Upper lobe of right lung (tissue), 1 donor: ENCODE measurements at places on chromosomes 2 and 18. TPM values are rescaled to one million over a fixed set of nuclear protein-coding genes. Genes with fewer than 3 reads are reported as not detected.

- DNase-seq = no peak
These were observed 180.8 kb downstream of the WDR7 start for GRCh38 chr18:56831988-56832387.

DNA sequence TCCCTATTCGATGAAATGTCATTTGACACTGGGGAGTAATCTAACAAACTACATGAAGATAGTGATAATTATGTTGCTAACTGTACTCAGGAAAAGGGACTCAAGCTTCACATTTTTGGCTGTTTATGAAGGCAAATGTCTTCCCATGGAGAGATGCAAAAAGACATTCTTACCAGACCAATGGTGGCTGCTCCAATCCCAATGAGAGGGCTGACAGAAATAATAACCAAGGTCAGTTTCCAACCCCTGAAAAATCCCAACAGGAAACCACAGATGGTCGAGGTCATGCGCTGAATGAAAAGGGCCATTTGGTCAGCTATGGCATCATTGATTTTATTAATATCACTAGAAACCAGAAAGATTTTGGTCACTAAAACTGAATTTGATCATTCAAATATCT lies 37.6 kb downstream of the ABCB11 start:
- DNase-seq = no peak

GRCh38 chr2:20994130-20994529 lies 49.7 kb downstream of the APOB start:
- no peak for DNase-seq

PRSS56 gene
- not detected for total RNA-seq

DNA sequence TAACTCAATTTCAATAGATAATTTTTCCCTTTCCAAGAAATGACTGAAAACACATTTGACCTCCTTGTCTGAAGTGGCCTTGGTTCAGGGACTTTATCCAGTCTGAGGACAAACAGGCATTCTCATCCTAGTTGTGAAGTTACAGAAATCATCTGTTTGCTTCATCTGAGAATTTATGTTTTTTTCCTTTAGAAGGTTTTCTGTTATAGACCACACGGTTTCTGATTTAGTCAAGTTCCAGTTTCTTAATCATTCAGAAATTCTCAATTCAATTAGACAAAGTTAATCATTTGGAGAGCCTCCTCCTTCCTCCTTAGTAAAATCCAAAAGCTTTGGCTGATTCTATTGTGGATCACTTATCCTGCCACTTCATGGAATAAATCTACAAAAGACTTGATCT lies 60.9 kb downstream of the ICOS start:
- no peak for DNase-seq

CD8B2 gene
- not detected for total RNA-seq
